SK-N-SH (cell line): ENCODE measurements at places on chromosomes 3 and 15. TPM values are rescaled to one million over a fixed set of nuclear protein-coding genes. Genes with fewer than 3 reads are reported as not detected.
A peak's percentile ranks its signal among the peaks of the same experiment; 100 is the strongest.

DNA sequence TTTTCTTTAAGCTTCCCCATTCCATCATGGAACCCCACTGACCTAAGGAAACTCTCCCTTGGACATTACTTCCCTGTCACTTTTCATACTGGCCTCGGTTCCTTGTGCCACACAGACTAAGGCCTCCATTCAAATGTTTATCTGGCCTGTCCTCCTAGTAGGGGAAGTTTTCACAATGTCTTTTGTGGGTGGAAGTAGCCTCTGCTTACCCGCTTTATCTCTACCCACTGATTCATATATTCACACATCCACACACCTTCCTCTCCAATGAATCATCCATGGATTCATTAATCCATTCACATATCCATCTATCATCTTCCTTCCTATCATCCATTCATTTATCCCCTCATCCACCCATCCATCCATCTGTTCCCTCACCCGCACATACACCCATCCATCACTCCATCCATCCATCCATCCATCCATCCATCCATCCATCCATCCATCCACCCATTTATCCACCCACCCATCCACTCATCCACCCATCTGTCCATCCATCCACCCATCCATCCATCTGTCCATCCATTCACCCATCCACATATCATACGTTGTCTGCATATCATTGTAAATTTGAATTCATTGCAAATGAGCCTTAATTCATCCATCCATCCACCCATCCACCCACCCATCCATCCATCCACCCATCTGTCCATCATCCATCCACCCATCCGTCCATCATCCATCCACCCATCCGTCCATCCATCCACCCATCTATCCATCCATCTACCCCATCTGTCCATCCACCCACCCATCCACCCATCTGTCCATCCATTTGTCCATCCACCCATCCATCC, 49.1 kb downstream of the IQSEC1 start:
- no peak for DNase-seq
- peaks cover 73% of the 10 kb centered on the region for H3K4me1 ChIP-seq
- no peak overlapping the region for H3K27ac ChIP-seq
- H3K27me3 ChIP-seq: no peaks in the 10 kb centered on the region
- no peak overlapping the region for H3K4me3 ChIP-seq
- no peaks in the 10 kb centered on the region for H3K36me3 ChIP-seq

GRCh38 chr3:184540777-184541681, 20.6 kb upstream of the EPHB3 start:
- no peaks in the 10 kb centered on the region for H3K36me3 ChIP-seq
- H3K4me3 ChIP-seq: no peak overlapping the region
- H3K4me1 ChIP-seq: no peaks in the 10 kb centered on the region
- no peak overlapping the region for H3K27ac ChIP-seq
- DNase-seq: no peak
- peaks cover 53% of the 10 kb centered on the region for H3K27me3 ChIP-seq

- H3K27ac ChIP-seq: no peak overlapping the region
- no peaks in the 10 kb centered on the region; the same call in 1 of the 2 replicates for H3K4me1 ChIP-seq
- no peak for DNase-seq
- no peak overlapping the region for H3K4me3 ChIP-seq
- no peaks in the 10 kb centered on the region; the same call in 1 of the 2 replicates for H3K27me3 ChIP-seq
- H3K36me3 ChIP-seq: no peaks in the 10 kb centered on the region
Measured at GRCh38 chr3:87835236-87835635, 223.6 kb downstream of the CGGBP1 start.

DNA sequence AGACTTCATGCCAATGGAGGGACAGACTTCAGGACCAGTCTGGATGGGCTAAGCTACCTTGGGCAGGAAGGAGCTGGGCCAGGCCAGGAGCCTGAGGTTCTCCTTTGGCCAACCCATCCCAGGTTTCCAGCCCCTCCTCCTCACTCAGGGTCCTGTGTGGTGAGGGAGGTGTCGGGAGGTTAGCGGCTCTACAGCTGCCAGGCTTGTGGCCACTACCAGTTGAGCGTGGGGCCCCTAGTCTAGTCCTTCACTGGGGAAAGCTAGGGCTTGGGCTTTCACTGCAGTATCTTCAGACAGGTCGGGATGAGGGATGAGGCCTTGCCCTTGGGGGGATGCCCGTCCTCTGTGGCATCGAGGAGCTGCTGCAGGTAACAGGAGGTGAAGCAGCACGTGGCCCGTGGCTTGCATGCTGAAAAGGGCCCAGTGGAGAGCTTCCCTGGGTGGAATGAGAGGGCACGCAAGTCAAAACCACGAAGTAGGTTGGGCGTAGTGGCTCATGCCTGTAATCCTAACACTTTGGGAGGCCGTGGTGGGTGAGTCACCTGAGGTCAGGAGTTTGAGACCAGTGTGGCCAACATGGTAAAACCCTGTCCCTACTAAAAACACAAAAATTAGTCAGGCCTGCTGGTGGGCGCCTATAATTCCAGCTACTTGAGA, 8.5 kb upstream of the FANCD2 start:
- no peak overlapping the region for H3K27ac ChIP-seq
- H3K4me1 ChIP-seq: no peaks in the 10 kb centered on the region; the same call in 1 of the 2 replicates
- no peak for DNase-seq
- peaks cover 3% of the 10 kb centered on the region for H3K36me3 ChIP-seq
- no peak overlapping the region for H3K4me3 ChIP-seq

- no peak for DNase-seq
- H3K27ac ChIP-seq: no peak overlapping the region
- peaks cover 11% of the 10 kb centered on the region for H3K36me3 ChIP-seq
- H3K4me3 ChIP-seq: no peak overlapping the region
Measured at GRCh38 chr3:196554205-196554604, 14.1 kb downstream of the WDR53 start.

- peaks cover 19% of the 10 kb centered on the region for H3K4me1 ChIP-seq
- no peak overlapping the region for H3K27ac ChIP-seq
- no peak for DNase-seq
- peaks cover 47% of the 10 kb centered on the region for H3K36me3 ChIP-seq
- no peak overlapping the region for H3K4me3 ChIP-seq
Measured at GRCh38 chr15:99711625-99712024, 21.6 kb downstream of the LYSMD4 start.

DNA sequence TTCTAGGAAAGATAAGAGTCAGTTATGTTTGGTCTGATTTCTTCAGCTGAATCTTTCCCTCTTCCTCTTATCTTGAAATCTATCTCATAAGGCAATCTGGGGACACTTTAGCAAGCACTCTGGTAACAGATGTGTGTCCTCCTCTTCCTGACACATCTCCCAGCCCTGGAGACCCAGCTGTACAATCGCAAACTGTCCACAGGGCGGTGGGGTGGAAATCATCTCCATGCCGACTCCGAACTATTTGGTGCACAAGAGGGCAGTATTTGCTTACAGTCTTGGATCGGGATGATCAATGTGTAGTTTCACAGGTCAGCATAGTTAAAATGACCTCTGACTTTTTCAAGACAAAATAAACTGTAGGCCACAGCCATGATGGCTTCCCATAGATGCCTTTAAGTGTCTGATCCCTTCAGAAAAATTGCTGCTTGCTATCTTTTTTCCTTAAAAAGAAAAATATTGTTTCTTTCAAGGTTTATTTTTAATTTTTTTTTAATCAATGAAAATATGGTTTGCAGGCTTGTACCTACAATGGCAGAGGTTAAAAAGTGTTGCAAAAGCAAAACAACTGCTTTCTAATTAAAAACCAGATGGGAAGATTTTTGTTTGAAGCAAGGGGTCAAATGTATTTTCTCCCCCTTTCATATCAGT, 17.7 kb downstream of the EEFSEC start:
- DNase-seq: peak; percentile 80
- H3K36me3 ChIP-seq: no peaks in the 10 kb centered on the region
- no peaks in the 10 kb centered on the region for H3K4me1 ChIP-seq
- no peak overlapping the region; the same call in 1 of the 2 replicates for H3K4me3 ChIP-seq
- H3K27me3 ChIP-seq: no peaks in the 10 kb centered on the region
- peak overlapping the region; percentile 76 for H3K27ac ChIP-seq

DNA sequence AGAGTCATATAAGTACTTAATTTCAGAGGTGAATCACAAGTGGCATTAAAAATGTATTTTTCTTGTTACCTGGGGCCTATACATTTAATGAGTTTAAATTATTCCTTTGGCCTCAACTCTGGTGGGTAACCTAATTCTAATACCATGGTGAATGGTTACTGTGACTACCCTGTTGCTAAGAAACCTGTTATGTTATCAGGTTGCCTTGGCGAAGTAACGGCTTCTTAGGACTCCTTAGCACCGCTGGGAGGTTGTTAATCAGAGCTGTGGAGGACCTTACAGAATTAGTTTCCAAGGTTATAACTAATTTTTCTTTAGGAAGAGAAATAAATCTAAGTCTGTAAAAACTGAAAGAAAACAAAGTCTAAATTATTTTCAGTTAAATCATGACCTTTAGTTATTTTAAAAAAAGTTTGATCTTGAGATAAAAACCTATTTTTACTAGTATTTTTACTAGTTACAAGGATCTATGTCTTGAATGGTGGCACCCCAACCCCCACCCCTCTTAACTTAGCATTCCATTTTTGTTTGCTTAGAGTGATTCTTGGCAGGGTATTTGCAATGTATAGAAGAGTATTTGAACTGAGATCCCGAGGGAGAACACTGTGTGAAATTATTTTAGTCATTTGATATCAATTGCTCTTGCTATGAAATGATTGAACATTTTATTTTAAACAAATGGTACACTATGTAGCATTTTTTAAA, 155.5 kb downstream of the FNDC3B start:
- no peaks in the 10 kb centered on the region for H3K36me3 ChIP-seq
- no peak overlapping the region for H3K27ac ChIP-seq
- H3K4me1 ChIP-seq: peaks cover 5% of the 10 kb centered on the region; the same call in 1 of the 2 replicates
- no peaks in the 10 kb centered on the region for H3K27me3 ChIP-seq

GRCh38 chr3:117003501-117003900, 293.9 kb downstream of the TUSC7 start:
- no peaks in the 10 kb centered on the region for H3K4me1 ChIP-seq
- H3K27me3 ChIP-seq: no peaks in the 10 kb centered on the region
- H3K4me3 ChIP-seq: no peak overlapping the region

KBTBD13 gene
- polyA plus RNA-seq: not detected in 2 replicates

ZNF502 gene
- polyA plus RNA-seq: 2.1 and 3.2 TPM in 2 replicates

CCR9 gene
- polyA plus RNA-seq: not detected in 2 replicates

CHRNB4 gene
- polyA plus RNA-seq: 0.30 and 0.55 TPM in 2 replicates

KIF15 gene
- polyA plus RNA-seq: 2.1 and 2.3 TPM in 2 replicates

TP63 gene
- not detected in 2 replicates for polyA plus RNA-seq

SPTBN5 gene
- polyA plus RNA-seq: 0.23 TPM in 2 replicates

SPINK8 gene
- not detected in 2 replicates for polyA plus RNA-seq
